Myometrial cell (primary cell): ENCODE measurements at places on chromosomes 4 and X. TPM values are rescaled to one million over a fixed set of nuclear protein-coding genes. Genes with fewer than 3 reads are reported as not detected.

Gene CCDC160
- not detected in 2 replicates for total RNA-seq

Gene RAB39B
- total RNA-seq: 0.35 TPM in 1 of 2 replicates, not detected in the other

Gene TDO2
- total RNA-seq: not detected in 2 replicates

Gene HUWE1
- total RNA-seq: 61.1 and 79.9 TPM in 2 replicates

Gene CFAP47
- not detected in 2 replicates for total RNA-seq

Gene SPRY1
- 7.8 and 9.9 TPM in 2 replicates for total RNA-seq

Gene SHROOM4
- 0.86 and 1.2 TPM in 2 replicates for total RNA-seq

Gene SH3D19
- total RNA-seq: 54.5 and 59.5 TPM in 2 replicates

Gene ADD1
- 163 and 166 TPM in 2 replicates for total RNA-seq

Gene NAA11
- total RNA-seq: not detected in 2 replicates

Gene UGT2B15
- total RNA-seq: not detected in 2 replicates

Gene H2BW2
- total RNA-seq: not detected in 2 replicates

Gene MAGEA2B
- total RNA-seq: not detected in 2 replicates

Gene KCNE5
- total RNA-seq: under 0.01 TPM in 1 of 2 replicates, not detected in the other

Gene PABPC1L2B
- not detected in 2 replicates for total RNA-seq

Gene SCML2
- 0.29 and 0.71 TPM in 2 replicates for total RNA-seq

Gene OPRPN
- total RNA-seq: not detected in 2 replicates

Gene TIGD2
- 9.0 and 10.7 TPM in 2 replicates for total RNA-seq

Gene RPA4
- total RNA-seq: under 0.01 TPM in 1 of 2 replicates, not detected in the other

Gene ZNF711
- 0.18 and 0.29 TPM in 2 replicates for total RNA-seq

Gene EREG
- total RNA-seq: 0.58 and 0.89 TPM in 2 replicates
